ENCODE measurements at places on chromosomes 6 and 20.

DNA sequence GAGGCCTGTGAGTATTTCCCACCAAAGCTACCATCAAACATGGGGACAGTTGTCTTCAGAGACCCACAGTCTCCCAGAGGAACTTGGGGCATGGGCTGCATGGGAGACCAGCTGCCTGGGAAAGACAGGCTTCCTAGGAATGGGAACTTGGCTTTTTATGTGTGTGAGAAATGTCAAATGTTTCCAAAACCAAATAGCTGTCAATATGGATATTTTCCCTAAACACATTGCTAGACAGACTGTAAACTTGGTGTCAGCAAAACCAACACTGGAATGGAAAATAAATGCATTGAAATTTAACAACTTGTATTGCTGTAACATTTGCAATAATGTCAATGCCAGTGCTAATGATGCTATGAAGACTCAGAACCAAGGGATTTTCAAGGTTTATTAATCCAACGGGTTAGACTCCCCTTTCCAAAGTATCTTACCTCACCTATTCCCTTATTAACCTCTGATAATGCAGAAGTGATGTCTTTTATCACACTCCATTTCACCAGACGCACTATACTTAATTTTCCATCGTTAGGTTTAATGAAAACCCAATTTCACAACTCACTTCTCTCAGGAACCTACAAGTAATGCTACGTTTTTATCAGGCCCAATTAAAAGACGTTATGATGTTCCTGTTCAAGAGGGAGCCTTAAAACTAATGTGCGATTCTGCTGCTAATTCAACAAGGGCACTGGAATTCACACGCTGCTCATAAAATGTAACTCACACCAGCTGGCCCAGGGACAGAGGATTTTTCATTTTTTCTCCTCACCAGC is 546.1 kb upstream of the CHD6 start:
- no peak for DNase-seq

GRCh38 chr6:69128411-69128810 is 493.3 kb downstream of the ADGRB3 start:
- no peak for DNase-seq

GRCh38 chr20:60802676-60803075 is 449.4 kb upstream of the CDH4 start:
- no peak for DNase-seq

GRCh38 chr6:136408204-136408603 is 118.6 kb upstream of the BCLAF1 start:
- DNase-seq = no peak

- no peak for DNase-seq
These were observed 142.7 kb downstream of the PTPRT start for GRCh38 chr20:43046966-43047365.

DNA sequence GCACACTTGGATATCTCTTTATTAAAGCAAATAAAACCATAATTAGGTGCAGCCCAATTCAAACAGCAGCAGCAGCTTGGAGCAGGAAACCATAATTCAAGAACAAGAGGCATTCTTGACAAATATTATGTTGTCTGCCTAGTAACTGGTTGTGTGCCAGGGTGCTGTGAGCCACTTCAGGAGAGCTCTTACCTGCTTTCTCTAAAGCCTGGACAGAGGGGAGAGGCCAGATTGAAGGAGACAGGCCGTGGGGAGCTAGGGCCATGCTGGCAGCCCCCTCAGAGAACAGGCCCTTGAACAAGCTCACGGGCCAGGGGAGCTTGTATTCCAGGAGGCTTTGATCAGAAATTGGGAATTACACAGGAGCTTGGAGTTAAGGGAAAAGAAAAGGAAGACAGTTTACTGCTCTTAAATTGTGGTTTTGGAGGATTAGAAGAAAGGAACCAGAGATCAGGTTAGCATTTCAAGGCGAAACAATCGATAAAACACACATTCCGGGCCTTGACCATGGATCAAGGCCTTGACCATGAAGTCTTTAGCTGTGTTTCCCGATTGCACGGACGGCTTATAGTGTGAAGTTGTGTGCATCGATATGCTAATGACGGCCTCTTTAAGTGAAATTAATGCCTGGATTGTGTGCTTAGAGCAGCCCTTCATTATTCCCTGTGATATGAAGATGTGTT is 69.8 kb upstream of the NKX2-2 start:
- no peak for DNase-seq

GRCh38 chr6:46735720-46736031 is 501 bp upstream of the PLA2G7 start:
- DNase-seq = no peak

- no peak for DNase-seq
These were observed 359.7 kb downstream of the BTBD9 start for GRCh38 chr6:38279963-38280588.

GRCh38 chr20:53815509-53815908 is 221.9 kb upstream of the ZNF217 start:
- DNase-seq = no peak

DNA sequence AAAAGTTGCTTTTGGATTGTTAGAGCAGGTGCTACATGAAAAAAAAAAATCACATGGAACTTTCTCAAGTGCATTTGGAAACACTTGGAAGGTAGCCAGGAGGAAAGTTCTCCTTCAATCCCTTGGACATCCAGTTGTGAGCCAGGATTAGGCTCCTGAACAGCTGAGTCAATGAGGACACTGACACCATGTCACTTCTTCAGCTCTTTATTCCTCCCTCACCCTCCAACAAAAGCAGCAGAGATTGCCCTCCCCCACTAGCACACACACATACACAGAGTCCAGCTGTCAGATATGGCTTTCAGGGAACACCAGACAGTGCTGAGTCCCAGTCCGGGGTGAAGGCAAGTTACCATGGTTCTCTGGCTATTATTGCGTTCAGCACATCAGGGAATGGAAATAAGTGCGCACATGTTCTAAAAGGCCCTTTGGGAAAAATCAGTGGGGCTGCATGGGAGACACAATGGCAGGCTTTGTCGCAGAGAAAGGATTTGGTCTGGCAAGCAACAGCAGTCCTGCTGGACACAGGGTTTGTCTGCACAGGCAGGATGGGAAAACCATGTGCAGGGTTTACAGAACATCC is 124.7 kb upstream of the MARCKS start:
- peak; percentile 42 for DNase-seq

- no peak for DNase-seq
These were observed 96.5 kb downstream of the SNAP25 start for GRCh38 chr20:10315138-10315537.

DNA sequence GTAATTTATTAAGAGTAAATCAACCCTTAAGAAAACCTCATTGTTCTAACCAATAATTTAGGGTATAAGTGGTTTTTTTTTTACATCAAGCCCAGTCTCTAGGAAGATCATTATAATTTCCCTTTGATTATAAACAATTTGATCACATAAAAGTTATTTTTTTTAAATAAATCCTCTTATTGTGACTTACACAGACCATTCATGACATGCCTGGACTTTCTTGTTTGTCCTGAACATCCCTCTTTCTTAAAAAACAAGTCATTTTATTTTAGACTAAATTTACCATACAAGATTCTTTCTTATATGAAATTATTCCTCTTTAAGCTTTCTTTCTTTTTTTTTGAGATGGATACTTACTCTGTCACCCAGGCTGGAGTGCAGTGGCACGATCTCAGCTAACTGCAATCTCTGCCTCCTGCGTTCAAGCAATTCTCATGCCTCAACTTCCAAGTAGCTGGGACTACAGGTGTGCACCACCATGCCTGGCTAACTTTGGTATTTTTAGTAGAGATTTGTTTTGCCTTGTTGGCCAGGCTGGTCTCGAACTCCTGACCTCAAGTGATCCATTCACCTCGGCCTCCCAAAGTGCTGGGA is 53.6 kb upstream of the AGPAT4 start:
- DNase-seq = peak; percentile 2

DNA sequence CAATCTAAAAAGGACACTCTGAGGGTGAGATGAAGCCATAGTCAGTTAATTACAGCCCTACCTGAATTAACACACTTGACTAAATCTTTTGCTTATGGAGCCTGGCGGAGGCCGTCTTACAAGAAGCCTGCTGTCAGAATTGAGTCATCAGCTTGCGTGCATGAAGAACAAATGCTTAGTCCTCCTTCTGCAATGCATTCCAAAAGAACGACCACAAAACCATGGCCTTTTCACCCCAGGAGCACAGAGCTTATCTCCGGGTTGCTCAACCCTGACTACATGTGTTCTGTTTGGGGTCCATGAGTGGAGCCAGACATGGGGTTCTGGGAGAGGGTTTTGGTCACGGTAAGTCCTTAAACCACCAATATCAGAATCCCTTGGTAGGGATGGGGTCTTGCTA is 318.1 kb downstream of the CLIC5 start:
- peak; percentile 99 for DNase-seq

DNA sequence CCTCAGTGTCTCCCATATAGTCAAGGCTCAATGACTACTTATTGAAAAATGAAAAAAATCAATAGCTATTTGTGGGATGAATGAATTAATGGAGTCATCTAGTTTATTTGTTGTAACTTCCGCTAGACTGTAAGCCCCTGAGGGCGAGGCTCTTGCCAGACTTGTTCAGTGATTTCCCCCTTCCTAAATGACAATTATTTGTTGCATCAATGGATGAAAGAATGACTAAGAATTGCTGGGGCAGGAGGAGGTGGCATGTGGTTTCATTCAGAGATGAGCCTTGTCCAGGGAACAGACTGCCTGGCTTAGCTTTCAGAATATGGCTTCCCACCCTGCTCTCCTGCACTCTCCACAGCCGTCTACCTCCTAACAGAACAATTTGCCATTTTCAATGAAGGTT is 1.1 kb upstream of the PRELID3B start:
- DNase-seq = no peak

DNA sequence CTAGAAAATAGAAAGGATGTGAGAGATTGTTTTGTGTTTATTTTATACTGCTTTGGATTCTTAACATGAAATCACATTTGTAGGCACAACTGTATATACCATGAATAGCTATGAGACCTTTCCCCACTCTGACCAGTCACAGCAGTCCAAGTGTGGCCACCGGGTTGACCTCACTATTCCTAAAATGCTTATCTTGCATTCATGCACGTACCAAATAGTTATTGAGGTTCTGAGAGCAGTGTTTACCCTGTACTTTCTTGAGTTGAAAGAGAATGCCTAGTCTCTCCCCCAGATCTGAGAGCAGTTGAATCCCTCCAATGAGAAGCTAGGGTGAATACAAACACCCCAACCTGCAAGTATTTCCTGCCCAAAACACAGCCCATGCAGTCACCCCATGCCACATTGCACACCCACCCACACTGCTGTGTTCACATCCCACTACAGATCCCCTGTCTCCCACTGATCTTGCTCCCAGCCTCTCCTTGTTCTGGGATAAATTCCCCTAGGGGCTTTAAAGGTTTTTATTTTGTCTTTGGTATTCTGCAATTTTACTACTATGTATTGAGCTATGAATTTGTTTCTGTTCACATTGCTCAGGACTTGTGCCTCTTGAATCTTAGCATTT is 51.6 kb downstream of the GOPC start:
- no peak for DNase-seq

- no peak for DNase-seq
These were observed 131.0 kb downstream of the DOK5 start for GRCh38 chr20:54606380-54606779.

DNA sequence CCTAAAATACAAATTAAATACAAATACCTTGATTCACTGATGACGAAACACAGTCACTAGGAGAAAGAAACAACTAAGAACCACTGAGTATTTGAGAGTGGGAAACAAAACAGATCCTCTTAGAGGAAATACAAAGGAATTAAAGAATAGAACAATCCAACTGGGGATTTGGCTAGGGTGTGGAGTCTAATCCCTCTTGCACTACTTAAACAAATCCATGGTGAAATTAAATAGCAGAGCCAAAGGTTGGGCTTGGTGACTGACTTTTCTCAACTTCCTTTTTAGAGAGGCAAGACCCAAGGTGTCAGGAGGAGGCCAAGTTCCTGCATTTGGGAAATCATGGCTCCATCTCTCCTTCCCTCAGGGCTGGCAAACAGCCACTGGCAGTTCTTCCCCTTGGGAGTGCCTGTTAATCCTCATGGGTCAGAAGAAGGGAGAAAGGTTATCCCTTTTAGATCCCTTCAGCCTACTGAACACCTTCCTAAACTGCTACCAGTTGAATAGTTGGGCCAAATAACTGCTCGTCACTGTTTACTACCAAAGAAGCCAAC is 101.2 kb upstream of the TRAF3IP2 start:
- no peak for DNase-seq

- DNase-seq = no peak
These were observed 89.8 kb upstream of the DST start for GRCh38 chr6:56732517-56732916.

- DNase-seq = no peak
These were observed 1.3 kb upstream of the PPP1R3G start for GRCh38 chr6:5083813-5084359.

- peak; percentile 94 for DNase-seq
These were observed 22.1 kb upstream of the TENT5A start for GRCh38 chr6:81774542-81774941.

GRCh38 chr6:109695468-109695867 is 4.4 kb downstream of the FIG4 start:
- no peak for DNase-seq

DNA sequence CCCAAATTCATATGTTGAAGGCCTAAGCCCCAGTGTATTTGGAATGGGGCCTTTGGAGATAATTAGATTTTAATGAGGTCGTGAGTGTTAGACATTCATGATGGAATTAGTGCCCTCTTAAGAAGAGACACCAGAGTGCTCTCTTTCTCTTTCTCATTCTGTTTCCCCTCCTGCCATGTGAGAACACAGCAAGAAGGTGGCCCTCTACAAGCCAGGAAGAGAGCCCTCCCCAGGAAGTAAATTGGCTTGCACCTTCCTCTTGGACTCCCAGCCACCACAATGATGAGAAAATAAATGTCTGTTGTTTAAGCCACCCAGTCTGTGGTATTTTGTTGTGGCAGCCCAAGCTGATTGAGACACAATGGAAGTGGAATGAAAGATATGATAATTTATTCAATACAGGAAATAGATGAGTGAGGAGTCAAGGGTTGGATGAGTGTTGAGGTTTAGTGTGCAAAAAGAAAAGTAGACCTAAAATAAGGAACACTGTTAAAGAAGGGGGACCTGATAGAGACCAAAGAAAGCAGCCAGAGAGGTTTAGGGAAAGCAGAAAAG is 25.9 kb upstream of the ATXN1 start:
- no peak for DNase-seq

- DNase-seq = no peak
These were observed 5.3 kb downstream of the BPIFB4 start for GRCh38 chr20:33084722-33085121.

Measured in renal cortical epithelial cell (primary cell).